ENCODE measurements at places on chromosomes 2 and 18.

GRCh38 chr2:101737478-101738255 lies 40.2 kb downstream of the MAP4K4 start:
- DNase-seq = no peak

GRCh38 chr2:218691234-218691633 lies 19.3 kb downstream of the STK36 start:
- DNase-seq = no peak

GRCh38 chr2:110678457-110679336 lies 834 bp upstream of the BUB1 start:
- DNase-seq = peak; percentile 9

- DNase-seq = no peak
Observed at GRCh38 chr2:119480718-119481142, 43.6 kb downstream of the SCTR start.

DNA sequence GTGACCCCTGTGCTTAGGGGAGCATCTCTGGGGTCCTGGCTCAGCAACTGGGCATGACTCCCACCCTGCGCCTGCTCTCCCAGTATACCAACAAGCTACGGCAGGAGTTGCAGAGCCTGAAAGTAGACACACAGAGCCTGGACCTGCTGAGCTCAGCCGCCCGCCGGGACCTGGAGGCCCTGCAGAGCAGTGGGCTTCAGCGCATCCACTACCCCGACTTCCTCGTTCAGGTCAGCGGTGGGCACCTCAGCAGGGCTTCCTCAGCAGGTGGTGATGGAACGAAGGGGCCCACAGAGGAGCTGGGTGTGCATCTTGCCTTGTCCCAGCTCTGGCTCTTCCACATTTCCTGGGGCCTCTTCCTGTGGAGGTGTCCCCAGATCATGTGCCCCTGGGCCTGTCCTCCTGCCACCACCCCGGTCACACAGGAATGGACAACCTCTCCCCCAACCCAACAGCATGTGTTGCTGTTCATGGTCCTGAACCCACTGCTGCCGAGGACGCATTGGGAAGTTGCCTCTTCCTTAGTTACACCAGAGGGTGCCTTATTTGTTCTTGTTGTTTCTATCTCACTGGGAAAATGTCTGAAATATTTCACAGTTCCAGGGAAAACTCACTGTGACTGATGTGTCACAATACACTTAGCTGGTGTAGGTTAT lies 10.8 kb downstream of the PROM2 start:
- DNase-seq = no peak

DNA sequence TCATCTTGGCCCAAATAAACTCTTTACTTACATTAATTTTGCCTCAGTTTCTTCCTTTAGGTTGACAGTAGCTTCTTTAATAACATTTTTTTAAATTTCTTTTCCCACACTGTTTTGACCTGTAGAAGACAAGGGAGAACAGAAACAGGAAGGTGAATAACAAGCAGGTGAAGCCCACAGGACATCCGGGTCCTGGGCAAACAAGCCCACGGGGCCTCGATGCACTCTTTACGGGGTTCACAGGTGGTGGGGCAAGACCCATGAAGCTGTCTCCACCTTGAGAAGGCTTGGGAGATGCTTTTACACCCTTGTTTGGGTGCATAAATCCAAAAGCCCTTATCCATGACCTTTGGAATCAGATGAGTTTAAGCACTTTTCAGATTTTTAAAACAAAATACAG lies 301.0 kb upstream of the MGAT5 start:
- no peak for DNase-seq

GRCh38 chr2:17000184-17000482 lies 334.5 kb upstream of the CYRIA start:
- DNase-seq = no peak

- no peak for DNase-seq
Observed at GRCh38 chr2:178949584-178949983, 100.4 kb downstream of the CCDC141 start.

DNA sequence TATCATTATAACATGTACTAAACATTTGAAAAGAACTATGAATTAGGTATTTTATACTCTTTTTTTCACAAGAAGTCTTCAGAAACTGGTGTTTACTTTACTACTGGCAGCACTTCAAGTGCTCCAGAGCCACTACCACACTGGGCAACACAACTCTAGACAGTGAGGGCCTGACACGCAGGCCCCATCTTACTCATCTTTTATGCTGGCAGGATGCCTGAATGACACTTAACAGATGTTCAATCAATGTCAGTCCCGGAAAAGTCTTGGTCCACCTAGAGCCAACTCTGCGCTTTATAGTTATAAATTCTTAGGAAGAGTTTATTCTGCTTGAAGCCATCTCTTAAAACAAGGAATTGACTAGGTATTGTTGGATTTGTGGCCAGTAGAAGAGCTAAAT lies 8.7 kb upstream of the WIPF1 start:
- DNase-seq = no peak

- no peak for DNase-seq
Observed at GRCh38 chr18:51807336-51807735, 532.7 kb upstream of the DCC start.

- peak; percentile 85 for DNase-seq
Observed at GRCh38 chr2:79512442-79513401, at the start of gene CTNNA2. CTNNA2 (plus strand) TSS chr2:79513051.

DNA sequence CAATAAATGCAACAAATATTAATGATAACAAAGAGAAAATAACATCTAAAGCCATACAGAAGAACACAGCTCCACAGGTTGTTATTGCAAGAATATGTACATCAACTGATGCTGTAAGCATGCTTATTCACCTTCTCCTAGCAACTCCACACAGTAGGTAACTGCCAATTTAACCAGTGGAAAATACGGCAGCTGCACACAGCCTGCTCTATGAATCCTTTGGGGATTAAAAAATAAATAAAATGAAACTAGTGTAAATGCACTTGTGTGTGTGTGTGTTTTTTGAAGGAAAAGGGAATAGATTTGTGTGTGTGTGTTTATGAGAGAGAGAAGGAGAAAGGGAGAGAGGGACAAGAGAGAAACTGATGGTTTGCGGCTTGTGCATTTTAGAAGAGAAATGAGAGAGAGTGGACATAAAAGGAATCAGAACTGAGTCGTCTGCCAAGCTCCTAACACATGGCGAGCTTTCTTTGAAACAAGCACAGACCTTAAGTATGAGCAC lies 96.2 kb upstream of the PDE1A start:
- DNase-seq = no peak

DNA sequence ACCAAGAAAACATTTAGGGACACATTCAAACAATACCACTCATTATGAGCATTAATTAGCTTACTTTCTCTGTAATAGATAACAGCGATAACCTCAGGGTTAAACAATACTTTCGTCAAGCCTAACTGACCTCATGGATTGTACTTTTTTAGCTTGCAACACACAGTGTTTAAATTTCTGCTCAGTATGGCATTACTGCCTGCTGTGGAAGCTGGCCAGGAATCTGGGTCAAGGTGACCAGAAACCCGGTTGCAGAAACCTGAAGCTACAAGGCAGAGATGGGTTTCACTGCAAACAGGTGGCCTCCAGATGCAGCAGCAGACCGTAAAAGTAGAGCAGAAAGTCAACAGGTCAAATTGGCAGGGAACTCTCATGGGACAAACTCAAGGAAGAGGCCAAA lies 123.8 kb upstream of the FHL2 start:
- DNase-seq = no peak

DNA sequence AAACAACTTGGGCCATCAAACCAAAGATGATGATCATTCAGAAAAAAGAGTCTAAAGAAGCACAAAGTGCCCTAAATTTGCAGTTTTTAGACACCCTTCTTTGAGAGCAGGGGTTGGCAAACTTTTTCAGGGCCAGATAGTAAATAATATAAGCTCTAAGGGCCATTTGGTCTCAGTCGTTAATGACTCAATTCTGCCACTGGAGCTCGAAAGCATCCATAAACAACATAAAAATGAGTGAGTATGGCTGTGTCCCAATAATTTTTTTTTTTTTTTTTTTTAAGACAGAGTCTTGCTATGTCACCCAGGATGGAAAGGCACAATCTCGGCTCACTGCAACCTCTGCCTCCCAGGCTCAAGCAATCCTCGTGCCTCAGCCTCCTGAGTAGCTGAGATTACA lies 152.3 kb downstream of the DTNB start:
- no peak for DNase-seq

DNA sequence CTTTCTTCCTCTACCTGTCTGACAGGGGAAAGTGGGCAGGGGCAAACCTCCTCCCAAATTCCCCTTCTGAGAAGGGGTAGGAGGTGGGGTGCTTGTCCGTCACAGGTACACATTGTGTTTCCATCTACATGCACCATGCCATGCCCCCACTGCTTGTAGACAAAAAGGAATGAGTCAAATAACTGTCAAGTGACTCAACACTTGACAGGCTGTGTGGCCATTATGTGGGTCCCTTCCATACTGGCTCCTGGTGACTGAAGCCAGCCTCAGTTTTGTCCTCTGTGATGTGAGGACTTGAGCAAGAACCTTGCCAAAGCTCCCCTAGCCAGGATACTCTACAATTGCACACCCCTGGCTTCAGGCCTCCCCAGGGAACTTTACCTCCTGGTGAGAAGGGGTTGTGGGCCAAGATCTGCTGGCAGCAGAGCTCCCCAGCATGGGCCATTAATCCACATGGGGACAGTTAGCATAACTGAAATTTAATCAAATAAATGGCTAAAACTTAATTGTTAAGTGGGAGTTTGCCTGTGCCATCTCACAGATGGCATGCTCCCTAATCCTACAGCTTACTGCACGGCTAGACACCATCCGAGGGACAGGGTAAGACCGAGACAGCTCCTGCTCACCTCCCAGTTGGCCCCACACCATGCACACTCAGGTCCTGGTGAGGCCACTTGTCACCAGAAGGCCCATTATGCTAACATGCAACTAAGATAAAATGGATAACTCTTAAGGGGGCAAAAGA lies 140.2 kb downstream of the BCL11A start:
- DNase-seq = no peak

GRCh38 chr2:46521215-46521683 lies 41.9 kb downstream of the TMEM247 start:
- no peak for DNase-seq

DNA sequence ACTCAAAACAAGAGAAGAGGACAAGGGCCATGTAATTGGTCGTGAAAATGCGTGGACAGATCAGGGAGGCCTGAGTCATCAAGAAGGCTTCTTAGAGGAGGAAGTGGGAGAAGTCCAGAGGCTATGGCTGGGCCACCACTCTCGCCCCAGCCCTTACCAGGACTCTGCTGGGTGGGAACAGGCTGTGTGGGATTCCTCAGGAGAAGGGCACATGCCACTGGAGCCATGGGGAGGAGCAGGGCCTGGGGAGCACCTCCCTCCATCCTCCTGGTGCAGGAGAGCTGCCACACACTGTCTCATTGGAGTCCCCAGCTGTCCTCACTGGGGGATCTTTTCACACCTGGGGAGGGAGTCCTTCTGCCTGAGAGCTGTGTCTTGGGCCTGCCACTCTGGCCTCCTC lies 9.4 kb upstream of the RALB start:
- no peak for DNase-seq

DNA sequence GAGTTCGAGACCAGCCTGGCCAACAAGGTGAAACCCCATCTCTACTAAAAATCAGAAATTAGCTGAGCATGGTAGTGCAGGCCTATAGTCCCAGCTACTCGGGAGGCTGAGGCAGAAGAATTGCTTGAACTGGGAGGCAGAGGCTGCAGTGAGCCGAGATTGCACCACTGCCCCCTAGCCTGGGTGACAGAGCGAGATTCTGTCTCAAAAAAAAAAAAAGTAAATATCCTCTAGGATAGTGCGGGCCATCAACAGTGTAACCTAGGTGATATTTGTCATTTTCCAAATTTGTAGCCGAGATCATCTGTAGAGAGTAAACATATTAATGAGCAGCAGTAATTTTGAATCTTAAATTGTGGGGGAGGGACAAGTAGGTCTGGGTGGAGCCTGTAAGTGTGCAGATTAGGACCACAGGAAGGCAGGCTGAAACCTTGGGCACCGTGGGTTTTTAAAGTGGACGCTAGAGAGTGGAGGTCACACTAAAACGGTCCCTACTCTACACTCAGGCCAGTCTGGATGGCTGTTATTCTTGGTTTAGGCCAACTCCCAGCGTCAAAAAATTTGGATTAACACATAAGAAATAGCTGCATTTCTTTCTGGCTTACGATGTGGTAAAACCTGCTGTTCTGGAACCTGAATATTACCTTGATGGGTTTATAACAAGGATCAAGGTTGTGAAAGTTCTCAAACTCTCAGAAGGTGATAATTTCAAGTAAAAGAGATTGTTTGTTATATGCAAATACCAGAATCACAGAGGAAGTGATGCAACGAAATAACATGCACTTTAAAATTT lies 22.7 kb upstream of the TET3 start:
- DNase-seq = no peak

DNA sequence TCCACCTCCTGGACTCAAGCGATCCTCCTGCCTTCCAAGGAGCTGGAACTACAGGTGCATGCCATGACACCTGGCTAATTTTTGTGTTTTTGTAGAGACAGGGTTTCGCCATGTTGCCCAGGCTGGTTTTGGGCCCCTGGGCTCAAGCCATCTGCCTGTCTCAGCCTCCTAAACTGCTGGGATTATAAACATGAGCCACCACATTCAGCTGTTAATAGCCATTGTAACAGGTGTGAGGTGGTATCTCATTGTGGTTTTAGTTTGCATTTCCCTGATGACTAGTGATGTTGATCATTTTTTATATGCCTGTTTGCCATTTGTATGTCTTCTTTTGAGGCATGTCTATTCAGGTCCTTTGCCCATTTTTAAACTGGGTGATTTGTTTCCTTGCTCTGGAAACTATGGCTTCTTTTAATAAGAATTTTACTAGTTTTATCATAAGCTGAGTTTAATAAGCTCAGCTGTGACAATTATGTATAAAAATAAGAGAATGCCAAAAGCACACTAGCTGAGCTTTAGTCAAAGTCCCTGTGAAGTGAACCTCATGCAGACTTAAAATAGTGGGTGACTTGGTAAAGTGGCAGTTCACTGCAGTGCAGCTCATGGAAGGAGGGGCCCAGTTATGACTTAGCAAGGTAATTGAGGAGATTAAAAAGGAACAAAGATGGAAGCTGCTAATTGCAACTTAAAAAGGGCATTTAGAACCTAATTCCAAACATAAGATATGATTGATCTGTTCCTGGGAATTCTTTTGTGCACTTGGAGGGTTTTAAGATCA lies 465.1 kb downstream of the TGIF1 start:
- DNase-seq = no peak

DNA sequence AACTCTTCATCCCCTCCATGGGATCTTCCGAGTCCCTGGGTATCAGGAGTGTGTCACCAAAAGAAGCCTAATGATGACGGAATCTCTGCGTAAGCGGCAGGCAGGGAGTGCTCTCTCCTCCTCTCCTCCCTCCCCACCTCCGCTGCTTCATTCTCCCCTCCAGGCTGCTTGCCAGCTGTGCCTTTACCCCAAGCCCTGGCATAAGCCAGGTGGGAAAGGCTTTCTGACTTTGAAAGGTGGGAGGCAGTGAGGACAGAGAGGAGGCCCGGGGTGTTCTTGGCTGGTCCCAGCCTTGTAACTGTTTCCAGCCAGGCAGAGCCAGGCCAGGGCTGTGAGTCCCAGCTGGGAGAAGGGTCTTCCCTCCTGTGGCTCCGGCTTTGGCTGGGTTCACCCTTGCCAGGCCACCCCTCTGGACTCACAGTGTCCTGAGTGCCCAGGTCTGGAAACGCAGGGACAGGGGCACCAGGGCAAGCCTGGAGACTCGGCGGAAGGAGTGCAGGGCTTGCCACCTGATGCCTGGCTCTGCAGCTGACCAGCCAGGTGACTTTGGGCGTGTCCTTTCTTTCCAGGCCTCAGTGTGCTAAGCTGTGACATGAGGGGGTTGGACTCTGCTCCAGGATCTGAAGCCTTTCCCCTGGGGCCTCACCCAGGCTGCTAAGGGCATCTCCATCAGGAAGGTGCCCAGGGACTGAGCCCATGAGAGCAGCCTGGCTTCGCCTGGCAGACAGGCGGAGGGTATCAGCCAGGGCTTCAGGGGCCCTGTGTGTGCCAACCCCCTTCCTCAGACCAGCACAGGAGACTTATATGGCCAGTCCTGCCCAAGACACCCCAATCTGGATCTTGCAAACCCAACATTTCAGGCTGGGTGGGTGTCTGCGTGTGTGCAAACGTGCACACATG lies 32.7 kb upstream of the HPCAL1 start:
- no peak for DNase-seq

All from HuH-7 (cell line).